ENCODE measurements at places on chromosomes 12 and 14. TPM values are rescaled to one million over a fixed set of nuclear protein-coding genes. Genes with fewer than 3 reads are reported as not detected.

DNA sequence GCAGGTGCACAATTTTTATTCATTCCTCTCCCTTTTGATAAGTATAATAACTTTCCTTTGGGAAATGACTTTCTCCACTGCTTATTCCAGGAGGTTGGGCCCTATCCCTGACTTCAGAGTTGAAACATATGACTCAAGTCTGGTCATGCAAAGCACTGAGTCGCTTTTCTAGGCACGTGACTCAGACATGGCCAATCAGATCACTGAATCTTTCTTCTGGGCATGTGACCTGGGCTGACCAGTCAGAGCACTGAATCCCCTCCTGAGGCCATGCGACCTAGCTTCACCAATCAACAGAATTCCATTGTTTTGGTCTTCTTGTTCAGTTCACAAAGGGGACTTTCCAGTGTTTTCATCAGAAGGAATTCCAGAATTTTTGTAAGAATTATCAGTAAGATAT is 377.1 kb upstream of the KITLG start:
- no peak for DNase-seq
- H3K27me3 ChIP-seq, result no peaks in the 10 kb centered on the region
- H3K4me1 ChIP-seq, result no peaks in the 10 kb centered on the region
- H3K36me3 ChIP-seq, result no peaks in the 10 kb centered on the region

DNA sequence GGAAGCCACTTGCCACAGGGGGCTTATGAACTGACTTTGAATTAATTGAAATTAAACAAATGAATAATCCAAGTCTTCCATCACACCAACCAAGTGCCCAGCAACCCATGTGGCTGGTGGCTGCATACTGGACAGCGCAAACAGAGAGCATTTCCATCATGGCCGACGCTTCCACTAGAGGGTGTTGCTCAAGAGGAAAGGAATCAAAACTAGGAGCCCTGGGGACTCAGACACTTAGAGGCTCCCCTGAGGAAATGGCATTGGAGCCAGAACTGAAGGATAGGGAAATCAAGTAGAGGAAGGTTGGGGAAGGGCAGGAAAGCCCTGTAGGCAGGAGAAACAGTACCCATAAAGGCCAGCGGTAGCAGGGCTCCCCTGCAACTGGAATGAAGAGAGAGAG is 50.6 kb upstream of the NUAK1 start:
- no peak for DNase-seq
- peaks cover 6% of the 10 kb centered on the region for H3K4me1 ChIP-seq
- peaks cover 3% of the 10 kb centered on the region for H3K27me3 ChIP-seq
- no peak overlapping the region for H3K4me3 ChIP-seq

DNA sequence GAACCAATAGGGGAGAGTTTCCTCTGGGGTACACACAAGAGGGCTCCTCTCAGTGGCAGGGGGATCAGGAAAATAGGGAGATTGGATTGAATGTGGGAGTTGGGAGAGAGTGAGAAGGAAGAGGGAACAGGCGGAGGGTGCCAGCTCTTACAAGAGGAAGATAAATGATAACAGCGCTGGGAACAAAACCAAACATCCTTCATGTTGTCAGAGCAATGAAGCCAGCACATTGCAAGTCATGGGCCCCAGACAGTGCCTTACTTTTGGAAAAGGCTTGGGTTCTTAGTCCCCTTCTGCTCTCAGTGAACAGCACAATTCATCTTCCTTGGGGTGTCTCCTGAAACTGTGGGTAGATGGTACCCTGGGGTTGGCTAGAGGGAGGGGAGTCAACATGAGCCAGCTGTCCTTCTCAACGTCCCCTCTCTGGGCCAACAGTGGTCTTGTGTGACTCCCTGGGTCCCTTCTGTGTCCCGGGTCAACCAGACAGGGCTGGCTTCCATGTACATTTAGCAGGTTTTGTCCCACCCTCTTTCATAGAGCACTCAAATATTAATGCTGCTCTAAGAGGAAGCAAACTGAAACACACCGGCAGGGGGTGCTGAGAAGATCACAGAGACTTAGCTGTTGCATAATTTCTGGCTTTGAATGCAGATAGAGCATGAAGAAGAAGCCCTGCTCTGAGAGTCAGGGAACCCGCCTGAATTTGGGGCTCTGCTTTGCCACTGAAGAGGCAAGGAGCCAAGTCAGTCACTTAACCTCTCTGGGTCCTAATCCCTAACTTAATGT is 138.5 kb downstream of the ESRRB start:
- H3K36me3 ChIP-seq, result no peaks in the 10 kb centered on the region
- H3K27ac ChIP-seq, result no peak overlapping the region
- H3K27me3 ChIP-seq, result no peaks in the 10 kb centered on the region
- no peak for DNase-seq
- H3K4me3 ChIP-seq, result no peak overlapping the region

DNA sequence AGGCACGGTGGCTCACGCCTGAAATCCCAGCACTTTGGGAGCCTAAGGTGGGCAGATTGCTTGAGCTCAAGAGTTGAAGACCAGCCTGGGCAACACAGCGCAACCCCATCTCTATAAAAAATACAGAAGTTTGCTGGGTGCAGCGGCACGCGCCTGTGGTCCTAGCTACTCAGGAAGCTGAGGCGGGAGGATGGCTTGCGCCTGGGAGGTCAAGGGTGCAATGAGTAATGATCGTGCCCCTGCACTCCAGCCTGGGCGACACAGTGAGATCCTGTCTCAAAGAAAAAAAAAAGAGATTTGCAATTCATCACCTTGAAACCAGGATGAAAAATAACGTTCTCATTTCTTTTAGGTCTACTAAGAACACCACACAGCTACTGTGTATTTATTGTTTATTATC is 4.0 kb downstream of the STX2 start:
- no peak for DNase-seq
- peaks cover 23% of the 10 kb centered on the region for H3K4me1 ChIP-seq
- H3K36me3 ChIP-seq, result peaks cover 7% of the 10 kb centered on the region
- H3K27me3 ChIP-seq, result no peaks in the 10 kb centered on the region
- no peak overlapping the region for H3K4me3 ChIP-seq

RTL1 gene
- total RNA-seq, result 12.8 TPM

IFI27L1 gene
- total RNA-seq, result 17.2 TPM
